ENCODE measurements at places on chromosomes 7 and 10.

DNA sequence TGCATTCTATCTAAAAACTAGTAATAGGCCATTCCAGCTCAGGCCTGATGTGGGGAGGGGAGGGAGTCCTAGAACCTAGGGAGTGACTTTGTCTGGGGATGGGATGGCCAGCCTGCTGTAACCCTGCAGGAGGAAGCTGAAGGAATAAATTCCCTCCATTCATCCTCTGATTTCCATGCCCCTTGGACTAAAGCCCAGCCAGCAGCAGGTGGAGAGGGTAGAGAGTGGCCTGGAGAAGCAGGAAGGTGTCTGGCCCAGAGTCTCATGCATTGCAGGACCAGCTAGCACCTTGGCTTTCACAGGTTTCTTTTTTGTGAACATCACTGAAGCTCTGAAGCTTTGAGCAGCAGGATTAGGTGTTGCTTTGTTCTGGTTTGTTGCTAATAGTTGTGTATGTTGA, 32.8 kb upstream of the CDH23 start:
- no peak for DNase-seq

GRCh38 chr10:87072449-87072848, 22.2 kb downstream of the GLUD1 start:
- DNase-seq, result no peak

DNA sequence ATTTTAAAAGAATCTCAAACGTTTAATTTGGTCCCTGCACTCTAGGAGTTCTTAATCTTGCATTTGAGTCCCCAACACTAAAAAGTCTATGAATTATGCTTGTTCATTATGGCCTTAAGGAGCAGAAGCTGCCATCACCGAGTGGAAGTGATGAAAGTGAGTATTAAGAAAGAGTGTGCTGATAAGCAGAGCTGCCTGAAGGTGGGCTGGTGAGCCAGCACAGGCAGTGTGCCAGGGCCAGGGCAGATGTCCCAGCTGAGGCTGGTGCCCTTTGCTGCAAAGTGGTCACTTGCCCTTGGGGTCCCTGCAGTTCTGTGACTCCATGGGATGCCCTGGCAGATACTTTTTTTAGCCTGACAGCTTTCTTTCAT, 72.9 kb upstream of the LOXL4 start:
- DNase-seq, result no peak

DNA sequence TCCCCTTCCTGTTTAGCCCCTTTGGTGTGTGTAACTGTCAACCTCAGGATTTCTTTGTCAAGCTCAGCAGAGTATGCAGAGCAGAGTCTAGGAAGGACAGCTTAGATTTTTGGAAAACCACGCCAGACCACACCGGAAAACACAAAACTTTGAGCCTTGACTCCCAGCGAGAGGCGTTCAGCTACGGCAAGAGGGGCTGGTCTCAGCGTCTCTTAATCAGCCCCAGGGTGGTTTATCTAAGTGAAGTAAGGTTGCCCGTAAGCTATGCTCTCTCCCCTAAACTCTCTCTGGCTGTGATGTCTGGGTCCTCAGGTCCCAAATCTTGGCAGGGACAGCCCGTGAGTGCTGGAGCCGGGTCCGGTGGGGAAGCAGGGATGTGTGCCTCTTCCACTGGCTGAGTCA, 230.9 kb downstream of the KLF6 start:
- peak; percentile 6 for DNase-seq

- peak; percentile 35 for DNase-seq
Observed at GRCh38 chr10:31977440-31978155, 49.0 kb upstream of the ARHGAP12 start.

DNA sequence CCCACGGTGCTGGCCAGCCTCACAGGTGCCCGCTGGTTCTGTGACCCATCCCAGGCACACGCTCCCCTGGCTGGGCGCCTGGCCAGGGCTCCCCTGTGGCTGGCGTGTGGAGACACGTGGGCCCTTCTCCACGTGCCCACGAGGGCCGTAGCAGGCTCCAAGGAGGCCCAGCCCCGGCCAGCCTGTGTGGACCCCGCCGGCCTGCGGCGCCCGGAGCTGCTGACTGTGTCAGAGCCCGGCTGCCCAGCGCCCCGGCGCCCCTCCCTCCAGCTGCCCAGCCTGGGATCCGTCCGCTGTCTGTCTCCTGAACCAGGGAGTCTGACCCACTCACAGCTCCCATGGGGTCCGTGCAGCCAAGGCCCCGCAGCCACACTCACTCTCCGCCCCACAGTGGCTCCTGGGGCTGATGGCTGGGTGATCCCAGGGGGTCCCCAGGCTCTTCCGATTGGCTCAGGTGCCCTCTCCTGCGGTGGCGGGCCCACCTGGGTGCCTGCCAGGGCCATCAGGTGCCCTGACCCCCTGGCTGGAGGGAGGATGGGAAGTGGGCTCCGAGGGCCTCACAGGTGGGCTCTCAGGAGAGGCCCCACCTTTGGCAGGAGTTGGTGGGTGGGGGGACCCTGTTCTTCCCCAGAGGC, 9.6 kb downstream of the TMEM184A start:
- no peak for DNase-seq

DNA sequence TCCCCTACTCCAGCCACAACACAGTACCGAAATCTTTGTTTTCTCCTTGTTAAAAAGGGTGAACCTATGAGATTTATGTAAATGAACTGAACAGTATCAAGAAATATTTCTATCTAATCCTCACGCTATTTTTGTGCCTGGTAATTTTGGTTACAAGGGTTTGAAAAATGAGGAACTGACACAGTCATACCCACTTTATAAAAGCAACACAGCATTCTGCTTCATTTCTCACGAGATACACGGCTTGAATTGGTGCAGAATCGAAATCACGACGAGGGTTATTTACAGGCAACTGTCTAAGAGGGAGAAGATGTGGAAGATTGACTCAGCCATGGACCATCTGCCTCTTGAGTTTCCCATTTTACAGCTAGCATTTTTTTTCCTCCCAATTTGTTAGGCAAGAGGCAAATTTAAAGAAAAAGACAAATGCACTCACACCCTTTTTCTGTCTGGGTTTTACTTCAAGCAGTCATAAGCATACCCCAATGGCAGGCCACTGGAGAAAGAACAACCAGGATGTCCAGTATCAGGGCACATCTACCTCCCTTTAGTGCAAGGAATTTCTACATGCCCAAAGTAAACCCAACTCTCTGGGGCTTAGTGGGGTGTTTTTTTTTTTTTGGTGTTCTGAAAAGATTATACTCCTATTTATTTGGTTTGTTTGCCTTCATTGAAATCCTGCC, 108.1 kb downstream of the ITGB8 start:
- DNase-seq, result no peak

DNA sequence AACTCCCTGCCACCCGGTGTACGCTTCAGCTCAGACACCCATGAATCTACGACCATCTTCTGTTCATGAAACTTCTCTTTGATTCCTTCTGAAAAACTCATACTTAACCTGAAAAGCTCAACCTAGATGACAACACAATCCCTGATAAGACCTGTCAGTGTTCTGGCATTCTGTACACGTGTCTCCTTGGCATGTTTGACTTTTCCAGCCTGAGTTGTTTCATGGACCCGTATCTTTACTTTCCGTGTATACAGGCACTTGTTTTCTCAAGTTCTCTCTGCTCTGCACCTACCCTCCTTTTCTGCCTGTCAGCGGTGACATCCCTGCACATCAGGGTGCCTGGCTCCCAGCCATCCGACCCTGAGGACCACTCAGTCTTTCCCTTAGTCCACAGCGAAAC, 103.3 kb downstream of the LARP4B start:
- DNase-seq, result no peak

- peak; percentile 63 for DNase-seq
Observed at GRCh38 chr10:22737587-22737986, 23.2 kb upstream of the PIP4K2A start.

All from fibroblast of upper back skin (primary cell).